Tibial nerve (tissue), 4 donors: ENCODE measurements at places on chromosomes 2 and 18. TPM values are rescaled to one million over a fixed set of nuclear protein-coding genes. Genes with fewer than 3 reads are reported as not detected.

The CFC1 gene
- total RNA-seq: not detected

The FAM161A gene
- total RNA-seq: 6.1 TPM

The POTEJ gene
- total RNA-seq: not detected

The GAL3ST2 gene
- 0.21 TPM for total RNA-seq

The SAG gene
- not detected for total RNA-seq

GRCh38 chr2:121335294-121336290, 50.6 kb upstream of the TFCP2L1 start:
- no peaks in the 10 kb centered on the region for H3K4me1 ChIP-seq
- H3K4me3 ChIP-seq: no peak overlapping the region
- DNase-seq: no peak
- H3K27ac ChIP-seq: no peak overlapping the region
- H3K27me3 ChIP-seq: no peaks in the 10 kb centered on the region
- peaks cover 39% of the 10 kb centered on the region for H3K36me3 ChIP-seq

GRCh38 chr2:113216321-113216720, 42.5 kb downstream of the PSD4 start:
- no peak overlapping the region for H3K4me3 ChIP-seq
- H3K27ac ChIP-seq: peak overlapping the region; percentile 86
- no peaks in the 10 kb centered on the region for H3K27me3 ChIP-seq
- H3K36me3 ChIP-seq: no peaks in the 10 kb centered on the region

- H3K27me3 ChIP-seq: no peaks in the 10 kb centered on the region
- H3K4me3 ChIP-seq: no peak overlapping the region
- H3K27ac ChIP-seq: no peak overlapping the region
- H3K36me3 ChIP-seq: no peaks in the 10 kb centered on the region
- DNase-seq: no peak
These were observed 270.1 kb downstream of the ETAA1 start for GRCh38 chr2:67667054-67667908.

DNA sequence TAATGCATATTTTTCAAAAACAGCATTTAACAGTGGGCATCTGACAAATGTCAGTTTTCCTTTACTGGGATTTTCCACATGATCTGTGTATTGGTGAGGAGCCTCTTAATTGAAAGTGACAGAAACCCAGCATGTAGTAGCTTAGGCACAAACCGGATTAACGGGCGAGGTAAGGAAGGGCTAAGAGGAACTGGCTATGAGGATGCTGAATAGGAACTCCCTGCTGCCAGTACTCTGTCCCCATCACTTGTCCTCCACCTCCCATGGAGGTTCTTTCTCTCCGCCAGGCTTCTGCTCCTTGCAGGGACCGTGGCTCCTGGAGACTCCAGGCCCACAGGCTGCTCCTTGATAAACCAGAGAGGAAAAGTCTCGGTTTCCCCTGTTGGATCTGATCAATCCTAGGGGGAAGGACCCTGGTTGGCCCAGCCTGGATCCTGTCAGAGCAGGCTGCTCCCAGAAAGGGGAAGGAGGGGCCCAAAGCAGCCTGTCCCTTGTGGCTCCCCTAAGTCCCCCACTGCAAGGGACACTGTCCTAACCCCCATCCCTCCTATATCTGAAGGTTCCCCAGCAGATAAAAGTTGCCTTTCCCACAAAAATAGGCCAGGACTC, 10.3 kb downstream of the TEX44 start:
- H3K4me3 ChIP-seq: peak overlapping the region; percentile 57
- no peaks in the 10 kb centered on the region for H3K27me3 ChIP-seq
- no peaks in the 10 kb centered on the region for H3K36me3 ChIP-seq
- peaks cover 35% of the 10 kb centered on the region for H3K4me1 ChIP-seq
- DNase-seq: no peak

DNA sequence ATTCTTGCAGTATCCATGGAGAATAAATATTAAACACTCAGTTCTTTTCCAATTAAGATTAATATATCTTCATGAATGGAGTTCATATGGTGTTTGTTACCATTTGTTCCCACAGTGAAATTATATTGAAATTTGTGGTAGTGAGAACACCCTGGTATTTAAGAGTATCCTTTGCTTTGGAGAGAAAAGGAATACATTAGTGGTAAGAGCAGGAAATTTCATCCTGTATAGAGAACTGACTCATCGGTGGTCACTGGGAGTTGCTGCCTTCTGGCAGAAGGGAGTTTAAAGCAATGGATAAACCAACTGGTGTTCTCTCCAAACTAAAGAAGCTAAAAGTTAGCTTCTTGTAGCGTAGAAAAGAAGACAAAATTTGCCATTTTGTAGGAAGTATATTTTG, 107.3 kb downstream of the MYO1B start:
- no peaks in the 10 kb centered on the region for H3K36me3 ChIP-seq
- DNase-seq: no peak
- H3K27me3 ChIP-seq: no peaks in the 10 kb centered on the region
- no peaks in the 10 kb centered on the region for H3K4me1 ChIP-seq
- no peak overlapping the region for H3K4me3 ChIP-seq

DNA sequence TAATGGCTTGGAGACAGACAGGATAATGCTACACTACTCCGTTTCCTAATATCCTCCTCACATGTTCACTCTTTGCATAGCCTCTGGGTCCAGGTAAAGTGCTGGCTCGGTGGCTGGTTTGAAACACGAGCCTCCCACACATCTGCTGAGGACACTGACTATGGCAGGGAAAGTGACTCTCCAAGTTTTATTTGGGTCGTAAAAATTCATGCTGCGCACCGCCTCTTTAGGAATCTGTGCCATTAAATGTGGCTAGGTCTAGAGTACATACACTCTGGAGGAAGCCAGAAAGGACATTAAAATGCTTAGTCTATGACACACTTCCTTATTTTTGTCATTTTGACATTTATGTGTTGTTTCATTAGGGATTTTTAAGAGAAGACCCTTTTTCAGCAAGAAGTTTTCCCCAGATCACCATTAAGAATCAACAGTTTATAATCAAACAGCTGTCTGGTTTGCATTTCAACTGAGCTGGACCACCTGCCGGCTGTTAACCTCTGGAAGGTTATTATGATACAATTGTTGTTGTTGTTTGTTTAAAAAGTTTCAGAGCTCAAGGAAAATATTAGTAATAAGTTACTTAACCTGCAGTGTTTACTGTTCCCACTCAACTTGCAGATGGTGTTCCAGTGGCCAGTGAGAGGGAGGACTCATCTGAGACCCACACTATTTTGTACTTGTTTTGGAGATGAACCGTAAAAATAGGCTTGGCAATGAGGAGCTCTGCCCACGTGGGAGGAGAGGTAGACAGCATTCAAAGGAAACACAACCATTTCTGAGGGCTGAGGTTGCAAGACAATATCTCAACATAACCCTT, 443.3 kb upstream of the MEIS1 start:
- H3K27me3 ChIP-seq: no peaks in the 10 kb centered on the region
- H3K4me3 ChIP-seq: no peak overlapping the region
- no peaks in the 10 kb centered on the region for H3K36me3 ChIP-seq
- peak; percentile 14 for DNase-seq

DNA sequence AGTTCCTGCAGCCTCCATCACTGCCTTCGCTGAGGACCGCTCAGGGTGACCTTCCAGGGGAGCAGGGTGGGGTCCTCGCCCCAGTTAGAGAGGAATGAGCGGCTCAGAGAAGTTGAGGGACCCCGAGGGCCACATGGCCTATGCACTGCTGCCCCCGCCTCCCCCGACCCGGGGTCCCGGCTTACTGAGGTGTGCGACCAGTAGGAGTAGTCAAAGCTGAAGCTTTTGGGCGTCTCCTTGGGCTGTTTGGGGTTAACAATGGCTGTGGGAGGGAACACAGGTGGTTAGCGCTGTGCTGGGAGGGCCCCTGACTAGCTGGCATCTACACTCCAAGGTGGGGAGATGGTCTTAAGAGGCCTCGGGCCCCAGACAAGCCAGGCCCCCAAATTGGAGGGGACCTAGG, 31.0 kb downstream of the KIF1A start:
- no peak for DNase-seq
- H3K36me3 ChIP-seq: no peaks in the 10 kb centered on the region
- no peaks in the 10 kb centered on the region for H3K27me3 ChIP-seq
- H3K4me1 ChIP-seq: no peaks in the 10 kb centered on the region
- H3K4me3 ChIP-seq: no peak overlapping the region

DNA sequence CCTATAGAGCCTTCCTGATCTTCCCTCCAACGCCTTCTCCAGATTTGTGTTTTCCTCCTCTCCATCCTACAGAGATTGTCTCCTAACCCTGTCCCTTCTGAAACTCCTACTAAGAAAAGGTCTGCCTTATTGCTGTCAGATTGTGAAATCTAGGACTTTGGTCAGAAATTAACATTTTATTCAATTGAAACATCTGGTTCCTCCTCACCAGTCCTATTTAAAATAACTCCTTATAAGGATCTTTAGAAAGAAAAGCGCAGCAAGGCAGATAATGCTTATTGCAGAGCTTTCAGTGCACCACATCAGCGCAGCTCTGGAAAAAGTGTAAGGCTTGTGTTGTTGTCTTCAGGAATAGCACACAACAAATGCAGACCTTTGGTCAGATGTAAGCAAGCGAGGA, 477.8 kb upstream of the CHST9 start:
- H3K4me1 ChIP-seq: no peaks in the 10 kb centered on the region
- H3K4me3 ChIP-seq: no peak overlapping the region
- H3K27me3 ChIP-seq: no peaks in the 10 kb centered on the region
- no peak for DNase-seq

DNA sequence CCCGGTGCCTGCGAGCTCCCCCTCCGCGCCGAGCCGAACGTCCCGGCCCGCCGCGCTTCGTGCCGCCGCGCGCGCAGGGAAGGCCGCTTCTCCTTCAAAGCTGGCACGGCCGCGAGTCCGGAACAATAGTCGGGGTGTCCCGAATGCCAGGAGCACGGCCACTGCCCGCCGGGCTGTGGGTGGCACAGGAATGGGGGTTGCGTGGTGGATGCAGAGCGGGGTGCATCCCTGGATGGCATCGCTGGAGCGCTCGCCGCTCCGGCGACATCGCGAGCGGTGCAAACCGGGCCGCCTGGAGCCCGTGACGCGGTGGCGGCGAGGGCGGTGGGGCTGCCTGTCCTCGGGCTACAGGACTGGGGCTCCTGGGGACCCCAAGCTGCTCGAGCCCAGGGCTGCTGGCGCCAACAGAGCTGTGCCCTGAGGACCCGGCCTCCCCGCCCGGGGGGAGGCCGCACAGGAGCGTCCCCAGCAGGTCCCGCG, 1.1 kb upstream of the SATB2 start:
- peak overlapping the region; percentile 83 for H3K27ac ChIP-seq
- no peaks in the 10 kb centered on the region for H3K36me3 ChIP-seq
- peak overlapping the region; percentile 81 for H3K4me3 ChIP-seq
- no peak for DNase-seq
- peaks cover 66% of the 10 kb centered on the region for H3K4me1 ChIP-seq
